Activated gamma-delta T cell (primary cell): ENCODE measurements at places on chromosomes 3 and 15.

DNA sequence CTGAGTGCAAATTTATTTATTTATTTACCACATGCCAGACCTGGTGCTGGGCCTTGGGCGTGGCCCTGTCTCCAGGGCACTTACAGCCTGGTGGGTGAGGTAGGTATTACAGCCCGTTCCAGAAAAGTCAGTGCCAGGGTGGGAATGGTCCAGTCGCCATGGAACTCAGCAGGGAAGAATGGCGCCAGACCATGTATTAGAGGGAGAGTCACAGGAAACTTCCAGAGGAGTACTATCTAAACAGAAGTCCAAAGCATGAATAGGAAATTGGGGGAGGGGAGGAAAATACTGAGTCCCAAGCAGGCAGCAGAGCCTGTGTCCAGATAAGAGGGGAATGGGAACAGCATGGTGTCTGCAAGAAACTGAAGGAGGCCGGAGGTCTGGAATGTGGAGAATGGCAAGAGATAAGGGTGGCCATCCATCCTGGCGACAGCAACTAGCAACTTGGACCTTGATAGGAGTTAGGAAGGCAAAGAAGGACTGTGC lies 27.0 kb downstream of the SH3BP5 start:
- DNase-seq = no peak

DNA sequence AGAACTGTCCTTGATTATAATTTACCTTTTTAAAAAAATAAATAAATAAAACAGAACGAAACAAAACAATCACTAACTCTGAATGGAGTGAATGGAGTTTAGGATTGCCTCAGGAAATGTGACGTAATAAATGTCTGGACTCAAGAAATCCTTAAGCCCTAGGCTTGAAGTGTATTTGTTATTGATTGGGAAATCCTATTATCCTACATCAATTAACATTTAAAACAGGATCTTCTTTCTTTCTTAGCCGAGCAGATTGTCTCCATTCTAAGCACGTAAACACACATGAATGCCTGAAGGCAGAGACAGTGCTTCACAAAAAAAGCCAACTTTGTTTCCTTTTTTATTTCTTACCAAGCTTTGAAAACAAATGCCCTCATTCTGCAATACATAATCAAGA lies 33.4 kb downstream of the KAT2B start:
- no peak for DNase-seq

- DNase-seq = no peak
Observed at GRCh38 chr3:156902916-156903315, 76.8 kb downstream of the LEKR1 start.

DNA sequence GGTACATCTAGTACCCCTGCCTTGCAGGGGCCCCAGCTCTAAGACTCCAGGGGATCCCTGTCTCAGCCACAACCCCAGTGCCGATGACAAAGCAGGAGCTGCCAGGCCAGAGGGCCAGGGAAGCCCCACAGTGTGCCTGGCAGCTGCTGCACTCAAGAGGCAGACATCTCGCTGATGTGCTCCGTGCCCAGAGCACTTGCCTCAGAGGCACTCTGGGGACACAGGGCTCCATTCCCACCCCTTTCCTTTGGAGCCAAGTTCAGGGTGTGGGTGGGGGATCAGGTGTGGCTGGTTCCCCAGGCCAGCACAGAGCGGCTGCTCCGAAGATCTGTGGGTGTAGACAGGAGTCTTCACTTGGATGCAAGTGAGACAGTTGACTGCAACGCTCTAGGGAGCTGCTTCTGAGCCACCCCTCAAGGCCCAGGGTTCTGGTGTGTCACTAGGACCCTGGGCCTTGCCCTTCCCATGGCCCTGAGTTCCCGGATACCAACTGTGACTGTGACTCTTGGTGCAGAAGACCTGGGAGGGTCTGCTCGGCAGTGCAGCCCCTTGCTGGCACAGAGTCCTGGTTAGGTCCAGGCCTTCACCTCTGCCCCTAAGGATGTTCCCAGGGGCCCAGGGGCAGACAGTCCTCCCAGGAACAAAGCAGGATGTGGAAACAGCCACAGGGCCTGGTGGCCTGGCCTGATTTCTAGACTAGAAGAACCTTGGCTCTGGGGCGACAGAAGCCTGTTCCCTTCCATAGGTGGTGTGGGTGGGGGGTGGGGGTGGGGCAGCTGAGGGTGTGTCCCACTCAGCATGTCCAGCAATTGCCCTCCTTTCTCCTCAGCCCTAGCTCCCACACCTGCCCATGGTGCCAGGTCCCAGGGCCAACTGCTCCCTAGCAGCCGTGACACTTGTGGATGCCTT lies 2.5 kb downstream of the NT5DC2 start:
- DNase-seq = no peak

GRCh38 chr15:74778599-74778970 lies 3.3 kb upstream of the CSK start:
- DNase-seq = no peak

- DNase-seq = no peak
Observed at GRCh38 chr15:98920091-98920880, 87.3 kb downstream of the PGPEP1L start.

- no peak for DNase-seq
Observed at GRCh38 chr3:145079436-145079835, 1081.5 kb downstream of the PLOD2 start.

- no peak for DNase-seq
Observed at GRCh38 chr3:128867200-128868125, 12.0 kb upstream of the ACAD9 start.

GRCh38 chr3:12632523-12632922 lies 31.4 kb downstream of the RAF1 start:
- no peak for DNase-seq

DNA sequence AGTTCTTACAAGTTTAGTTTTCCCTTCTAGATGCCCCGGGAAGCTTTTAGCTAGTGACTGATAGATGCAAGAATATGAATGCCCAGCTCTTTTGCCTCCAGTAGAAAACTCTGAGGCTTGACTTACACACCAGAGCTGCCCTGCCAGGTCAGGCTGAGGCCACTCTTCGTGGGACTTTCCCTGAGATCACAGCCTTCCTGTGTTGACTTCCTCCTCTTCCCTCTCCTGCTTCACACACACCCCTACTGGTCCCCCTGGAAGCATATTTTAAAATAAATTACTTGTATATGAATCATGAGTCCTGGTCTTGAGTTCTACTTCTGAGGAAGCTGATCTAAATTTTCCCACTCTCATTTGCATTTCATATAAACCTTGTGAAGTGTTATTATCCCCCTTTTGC lies 413.7 kb downstream of the PDCD6IP start:
- no peak for DNase-seq

GRCh38 chr3:138397983-138398382 lies 36.4 kb upstream of the ESYT3 start:
- no peak for DNase-seq
